ENCODE measurements at places on chromosomes 16 and 17.
A peak's percentile ranks its signal among the peaks of the same experiment; 100 is the strongest.

GRCh38 chr17:61462719-61463315 is 10.6 kb downstream of the TBX4 start:
- DNase-seq, result no peak

GRCh38 chr16:29920288-29921033 is 5.6 kb downstream of the KCTD13 start:
- DNase-seq, result no peak

DNA sequence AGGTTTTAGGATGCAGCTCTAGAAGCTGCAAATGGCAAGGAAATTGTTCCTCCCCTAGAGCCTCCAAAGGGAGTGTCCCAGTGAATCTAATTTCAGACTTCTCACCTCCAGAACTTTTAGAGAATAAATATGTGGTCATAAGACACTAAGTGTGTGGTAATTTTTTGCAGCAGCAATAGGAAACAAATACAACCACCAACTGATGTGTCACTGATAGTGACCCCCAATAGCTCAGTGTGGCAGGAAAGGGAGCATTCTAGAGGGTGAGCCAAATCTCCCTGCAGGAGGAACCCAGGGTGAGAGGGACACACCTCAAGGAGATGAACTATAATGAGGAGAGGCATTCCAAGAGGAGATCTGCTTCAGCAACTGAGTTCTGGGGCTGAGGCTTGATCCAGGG is 4.1 kb downstream of the CCL4L2 start:
- no peak for DNase-seq

DNA sequence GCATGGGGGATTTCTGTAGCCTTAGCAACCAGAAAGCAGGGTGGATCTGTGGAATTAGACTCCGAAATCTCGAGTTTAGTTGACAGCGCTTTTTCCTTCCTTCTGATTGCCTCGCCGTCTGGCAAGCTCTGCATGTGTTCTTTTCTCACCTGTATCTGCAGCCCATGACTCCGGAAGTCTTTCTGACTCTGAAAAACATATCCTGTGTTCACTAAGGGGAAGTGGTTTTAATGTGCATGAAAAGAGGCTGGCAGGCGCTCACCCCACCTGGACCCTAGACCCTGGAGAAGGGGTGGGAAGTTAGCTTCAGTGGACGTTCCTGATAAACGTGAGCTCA is 158.5 kb downstream of the RPTOR start:
- DNase-seq, result no peak

DNA sequence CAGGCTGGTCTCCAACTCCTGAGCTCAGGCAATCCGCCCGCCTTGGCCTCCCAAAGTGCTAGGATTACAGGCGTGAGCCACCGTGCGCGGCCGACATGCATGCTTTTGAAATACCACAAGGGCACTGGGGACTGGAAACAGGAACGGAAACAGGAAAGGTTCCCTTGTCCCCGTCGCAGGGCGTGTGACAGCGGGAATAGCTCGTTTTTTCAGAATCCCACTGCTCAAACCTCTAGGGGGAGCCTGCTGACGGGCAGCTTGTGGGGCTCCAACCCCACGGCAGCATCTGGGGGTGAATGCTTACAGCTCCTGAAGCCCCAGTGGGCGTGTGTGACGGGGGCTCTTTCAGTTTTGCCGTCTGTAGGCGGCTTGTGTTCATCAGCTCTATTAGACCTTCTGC is 18.8 kb upstream of the ASGR2 start:
- peak; percentile 95 for DNase-seq

DNA sequence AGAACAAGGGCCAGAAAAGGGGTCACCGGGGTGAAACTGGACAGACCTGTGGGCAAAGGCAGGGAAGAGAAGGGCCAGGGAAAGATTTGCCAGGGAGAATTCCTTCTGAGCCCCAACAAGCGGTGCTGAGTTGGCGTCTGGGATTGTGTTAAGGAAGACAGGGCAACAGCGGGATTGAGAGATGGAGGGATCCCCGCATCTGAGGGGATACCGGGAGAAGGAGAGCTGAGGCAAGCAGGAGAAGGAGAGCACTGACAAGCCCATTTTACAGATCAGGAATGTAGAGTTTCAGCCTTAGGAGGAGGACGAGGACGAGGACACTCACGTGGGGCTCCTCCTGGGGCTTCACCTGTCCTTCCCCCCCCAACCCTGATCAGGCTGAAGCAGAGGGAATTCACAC is 998 bp upstream of the ABCC3 start:
- DNase-seq, result no peak

DNA sequence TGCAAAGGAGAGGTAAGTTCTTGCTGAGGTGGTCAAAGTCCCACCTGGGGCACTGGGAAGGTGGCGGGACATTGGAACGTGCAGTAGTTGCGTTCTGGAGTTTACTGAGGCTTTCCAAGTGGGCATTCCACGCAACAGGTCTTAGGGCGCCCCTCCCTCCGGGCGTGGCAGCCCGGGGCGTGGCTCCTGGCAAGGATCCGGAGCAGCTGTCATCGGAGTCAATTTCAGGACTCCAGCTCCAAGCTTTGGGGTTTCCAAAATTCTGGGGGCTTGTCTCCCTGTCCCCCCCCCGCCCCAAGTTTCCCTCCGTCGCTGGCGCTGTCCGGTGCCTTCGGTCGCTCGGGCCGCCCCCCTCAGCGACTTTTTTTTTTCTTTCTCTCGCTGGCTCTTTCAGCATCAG is 43.1 kb upstream of the AMZ2 start:
- DNase-seq, result no peak

- DNase-seq, result no peak
These were observed at the start of gene OR3A3 for GRCh38 chr17:3411070-3411469. OR3A3 (plus strand) TSS chr17:3411370.

DNA sequence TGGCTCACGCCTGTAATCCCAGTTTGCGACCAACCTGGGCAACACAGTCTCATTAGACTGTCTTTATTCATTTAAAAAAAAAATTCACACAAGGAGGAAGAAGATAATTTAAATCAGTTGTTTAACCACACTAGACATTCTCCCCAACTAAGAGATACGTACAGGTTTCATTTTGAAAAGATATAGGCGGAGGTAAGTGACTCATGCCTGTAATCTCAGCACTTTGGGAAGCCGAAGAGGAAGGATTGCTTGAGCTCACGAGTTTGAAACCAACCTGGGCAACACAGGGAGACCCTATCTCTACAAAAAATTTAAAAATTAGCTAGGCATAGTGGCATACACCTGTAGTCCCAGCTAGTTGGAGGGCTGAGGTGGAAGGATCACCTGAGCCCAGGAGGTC is 5.3 kb downstream of the CMTM4 start:
- no peak for DNase-seq

DNA sequence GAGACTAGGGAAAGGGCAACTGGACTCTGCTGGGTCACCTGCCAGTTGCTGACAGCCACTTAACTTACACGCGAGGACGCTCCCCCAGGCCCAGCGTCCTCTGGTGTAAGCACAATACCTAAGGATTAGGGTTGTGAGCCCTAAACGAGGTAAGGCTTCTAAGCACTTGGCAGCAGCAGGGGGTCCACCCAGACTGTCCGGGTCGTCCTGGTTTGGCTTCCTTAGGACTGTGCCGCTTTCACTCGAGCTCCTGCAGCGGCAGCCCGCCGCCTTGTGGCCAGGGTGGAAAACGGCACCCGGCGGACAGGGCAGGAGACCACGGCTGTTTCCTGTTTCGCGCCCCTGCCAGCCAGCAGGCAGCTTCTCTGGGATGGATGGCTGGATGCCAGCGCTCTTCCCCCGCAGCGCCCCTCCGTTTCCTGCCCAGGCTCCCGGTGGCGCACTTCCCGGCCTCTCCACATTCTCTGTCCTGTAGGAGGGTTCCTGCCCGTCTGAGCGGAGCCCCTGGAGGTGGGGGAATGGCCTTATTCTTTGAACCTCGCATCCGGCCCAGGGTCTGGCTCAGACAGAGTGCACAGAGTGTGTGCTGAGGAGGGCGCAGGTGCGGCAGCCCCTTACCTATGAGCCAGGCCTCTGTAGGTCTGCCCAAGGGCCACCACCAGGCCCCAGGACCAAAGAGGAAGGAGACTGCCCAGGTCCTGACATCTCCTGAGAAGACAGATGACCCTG is 47.0 kb upstream of the AMZ2 start:
- DNase-seq, result peak; percentile 41

DNA sequence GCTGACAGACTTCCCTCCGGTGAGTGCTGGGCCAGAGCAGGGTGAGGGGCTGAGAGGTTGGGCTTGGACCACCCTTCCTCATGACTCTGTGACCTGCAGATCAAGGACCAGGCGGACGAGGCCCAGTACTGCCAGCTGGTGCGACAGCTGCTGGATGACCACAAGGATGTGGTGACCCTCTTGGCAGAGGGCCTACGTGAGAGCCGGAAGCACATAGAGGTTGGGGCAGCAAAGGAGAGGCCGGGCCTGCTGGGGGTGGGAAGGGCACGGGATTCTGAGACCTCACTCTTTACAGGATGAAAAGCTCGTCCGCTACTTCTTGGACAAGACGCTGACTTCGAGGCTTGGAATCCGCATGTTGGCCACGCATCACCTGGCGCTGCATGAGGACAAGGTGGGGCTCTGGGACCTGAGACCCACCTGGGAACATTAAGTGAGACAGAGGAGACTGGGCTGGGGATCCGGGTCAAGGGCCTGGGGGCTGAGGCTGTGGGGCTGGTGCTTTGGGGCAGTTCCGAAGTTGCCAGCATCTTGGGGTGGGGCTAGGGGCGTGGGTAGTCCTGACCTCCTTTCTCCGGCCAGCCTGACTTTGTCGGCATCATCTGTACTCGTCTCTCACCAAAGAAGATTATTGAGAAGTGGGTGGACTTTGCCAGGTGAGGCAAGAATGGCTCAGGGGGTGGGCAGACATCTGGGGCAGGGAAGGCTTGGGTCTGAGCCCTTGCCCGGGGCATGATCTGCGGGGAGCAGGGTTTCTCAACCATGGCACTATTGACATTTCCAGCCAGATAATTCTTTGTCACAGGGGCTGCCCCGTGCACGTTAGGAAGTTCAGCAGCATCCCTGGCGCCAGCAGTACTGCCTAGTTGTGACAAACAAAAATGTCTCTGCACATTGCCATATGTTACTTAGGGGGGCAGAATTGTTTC is 2.2 kb downstream of the BCKDK start:
- DNase-seq, result no peak

GRCh38 chr17:47693731-47694580 is at the start of gene TBKBP1:
TBKBP1 (plus strand) TSS chr17:47694161; CDS start chr17:47696113, 1,952 bp downstream.
- DNase-seq, result no peak

DNA sequence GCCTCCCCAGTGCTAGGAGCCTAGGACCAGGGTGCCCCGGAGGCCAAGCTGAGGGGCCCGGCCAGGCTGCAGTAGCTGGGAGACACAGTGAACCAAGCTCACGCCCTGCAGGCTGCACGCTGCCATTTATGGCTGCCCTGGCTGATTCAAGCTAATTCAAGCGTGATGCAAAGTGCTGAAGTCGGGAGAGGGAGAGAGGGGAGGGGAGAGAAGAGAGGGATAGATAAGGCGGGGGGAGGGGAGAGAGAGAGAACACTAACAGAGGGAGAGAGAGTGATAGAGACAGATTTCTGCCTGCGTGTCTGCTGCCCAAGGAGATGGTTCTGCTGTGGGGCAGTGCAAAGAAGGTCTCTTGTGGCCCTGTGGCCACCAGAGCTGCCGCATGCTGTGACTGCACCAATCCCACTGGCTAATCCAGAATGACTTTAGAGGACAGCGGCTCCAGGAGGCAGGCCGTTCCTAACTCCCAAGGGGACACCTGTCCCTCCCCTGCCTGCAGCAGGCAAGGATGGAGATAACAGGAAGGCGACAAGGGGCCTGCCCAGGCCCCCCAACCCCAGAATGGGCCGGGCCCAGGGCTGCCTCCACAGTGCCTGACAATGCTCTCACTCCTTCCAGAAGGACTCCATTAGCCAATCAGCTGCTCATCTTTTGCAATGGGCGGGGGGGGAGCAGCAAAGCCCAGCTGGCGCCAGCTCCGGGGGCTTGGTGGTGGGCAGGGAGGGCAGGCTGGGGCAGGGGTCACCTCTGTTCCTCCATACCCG is 12.9 kb downstream of the MXRA7 start:
- DNase-seq, result no peak

DNA sequence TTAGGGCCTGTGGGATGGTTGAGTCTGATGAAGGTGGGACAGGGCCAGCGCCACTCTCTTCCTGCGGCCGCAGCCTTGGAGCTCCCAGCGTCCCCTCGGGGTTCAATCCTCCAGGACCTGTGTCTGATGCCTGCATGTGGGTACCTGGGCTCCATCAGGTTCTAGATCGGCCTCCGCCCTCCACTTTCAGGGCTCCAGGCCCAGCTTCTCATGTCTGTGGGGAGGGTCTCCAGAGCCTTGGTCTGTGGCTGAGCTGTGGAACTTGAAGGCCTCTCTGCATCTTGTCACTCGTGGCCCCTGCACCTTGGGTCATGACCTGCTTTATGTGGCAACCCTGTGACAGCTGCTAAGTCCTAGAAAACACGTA is 89.8 kb upstream of the ZNF750 start:
- no peak for DNase-seq

DNA sequence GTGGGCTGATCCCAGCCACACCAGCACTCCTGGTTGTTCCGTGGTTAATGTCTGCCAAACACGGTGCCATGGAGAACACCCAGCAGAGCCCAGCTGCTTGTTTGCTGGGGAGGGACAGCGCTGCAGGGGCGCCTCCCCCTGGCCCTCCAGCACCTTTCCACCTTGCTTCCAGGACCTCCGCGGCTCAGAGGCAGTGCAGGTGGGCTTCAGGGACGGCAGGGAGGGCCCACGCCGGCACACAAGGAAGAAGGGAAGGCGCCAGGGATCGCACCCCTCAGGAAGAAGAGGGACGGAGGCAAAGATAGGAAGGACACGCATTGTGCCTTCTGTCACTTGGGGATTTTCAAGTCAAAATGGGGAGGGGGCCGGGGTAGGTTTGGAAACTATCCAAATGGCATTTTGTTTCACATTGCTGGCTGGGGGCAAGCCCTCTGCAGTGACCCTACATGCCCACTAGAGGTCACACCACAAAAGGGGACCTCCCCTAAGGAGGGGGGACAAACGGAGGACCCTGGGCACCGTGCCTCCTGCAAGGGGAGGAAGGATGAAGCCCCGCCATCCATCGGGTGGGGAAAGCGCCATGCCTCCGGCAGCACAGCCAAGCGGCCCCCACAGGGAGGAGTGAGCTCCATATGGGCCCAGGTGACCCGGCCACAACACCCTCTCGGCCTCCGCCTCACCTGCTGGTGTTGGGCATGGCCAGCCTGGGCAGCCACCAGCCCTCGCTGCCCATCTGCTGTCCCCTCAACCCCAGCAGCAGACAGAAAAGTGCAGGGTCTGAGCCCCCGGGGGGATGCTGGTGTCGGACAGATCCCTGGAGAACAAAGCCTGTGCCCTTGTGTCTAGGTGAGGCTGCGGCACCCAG is 7.5 kb upstream of the C16orf95 start:
- peak; percentile 12 for DNase-seq

DNA sequence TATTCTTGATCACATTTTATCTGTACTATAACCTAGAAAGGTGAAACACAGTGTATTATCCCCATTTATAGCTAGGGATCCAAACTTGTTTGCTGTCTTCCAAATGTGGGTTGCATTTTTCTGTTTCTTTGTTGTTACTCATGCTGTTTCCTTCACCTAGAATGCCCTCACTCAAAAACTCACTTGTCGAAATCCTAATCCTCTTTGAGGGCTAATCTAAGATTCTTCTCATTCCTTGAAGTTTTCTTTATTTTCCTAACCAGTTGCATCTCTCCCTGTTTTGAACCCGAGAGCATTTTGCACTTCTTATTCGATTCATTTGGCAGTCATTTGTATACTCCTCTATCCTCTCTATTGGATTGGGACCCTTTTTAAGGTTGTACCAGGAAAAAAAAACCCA is 9.6 kb downstream of the CALCOCO2 start:
- DNase-seq, result no peak

GRCh38 chr17:63477480-63478440 is 899 bp downstream of the ACE start:
- DNase-seq, result no peak
